OCI-LY7 (cell line): ENCODE measurements at places on chromosomes 16 and 17.

DNA sequence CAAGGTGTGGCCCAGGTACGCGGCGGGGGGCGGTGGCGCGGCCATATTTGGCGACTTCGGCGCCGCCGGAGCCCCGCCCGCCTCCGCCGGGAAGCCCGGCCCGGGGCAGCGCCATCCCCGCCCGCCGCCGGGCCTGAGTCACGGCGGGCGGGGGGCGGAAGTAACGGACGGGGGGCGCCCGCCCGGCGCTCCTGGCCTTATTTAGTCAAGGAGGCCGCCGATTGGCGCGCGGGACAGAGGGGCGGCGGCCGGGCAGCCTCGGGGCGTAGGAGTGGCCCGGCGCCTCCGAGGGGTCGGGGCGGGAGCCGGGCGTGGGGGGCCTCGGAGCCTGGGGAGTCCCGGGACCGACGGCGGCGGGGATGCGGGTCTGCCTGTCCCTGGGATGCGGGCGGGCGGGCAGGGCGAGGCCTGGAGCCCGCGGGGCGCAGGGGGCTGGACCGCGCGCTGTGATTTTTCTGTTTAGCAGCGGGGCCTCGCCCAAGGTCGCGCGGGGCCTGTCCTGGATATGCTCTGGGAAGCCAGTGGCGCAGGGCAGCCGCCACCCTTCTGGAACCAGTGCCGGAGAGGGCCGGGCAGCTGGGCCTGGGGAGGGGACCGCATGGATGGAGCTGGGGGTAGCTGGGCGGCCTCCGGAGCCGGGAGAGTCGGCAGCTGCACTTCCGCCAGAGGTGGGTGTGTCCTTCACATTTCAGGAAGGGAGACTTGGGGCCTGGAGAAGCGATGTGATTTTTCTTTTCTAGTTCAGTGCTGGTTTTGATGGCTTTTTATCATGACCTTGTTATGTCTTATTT is 2.3 kb upstream of the ACTG1 start:
- DNase-seq, result peak; percentile 82

DNA sequence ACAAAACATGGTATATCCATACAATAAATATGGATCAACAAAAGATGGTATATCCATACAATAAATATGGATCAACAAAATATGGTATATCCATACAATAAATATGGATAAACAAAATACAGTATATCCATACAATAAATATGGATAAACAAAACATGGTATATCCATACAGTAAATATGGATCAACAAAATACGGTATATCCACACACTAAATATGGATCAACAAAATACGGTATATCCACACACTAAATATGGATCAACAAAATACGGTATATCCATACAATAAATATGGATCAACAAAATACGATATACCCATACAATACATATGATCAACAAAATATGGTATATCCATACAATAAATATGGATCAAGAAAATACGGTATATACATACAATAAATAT is 8.1 kb downstream of the METTL16 start:
- DNase-seq, result no peak

DNA sequence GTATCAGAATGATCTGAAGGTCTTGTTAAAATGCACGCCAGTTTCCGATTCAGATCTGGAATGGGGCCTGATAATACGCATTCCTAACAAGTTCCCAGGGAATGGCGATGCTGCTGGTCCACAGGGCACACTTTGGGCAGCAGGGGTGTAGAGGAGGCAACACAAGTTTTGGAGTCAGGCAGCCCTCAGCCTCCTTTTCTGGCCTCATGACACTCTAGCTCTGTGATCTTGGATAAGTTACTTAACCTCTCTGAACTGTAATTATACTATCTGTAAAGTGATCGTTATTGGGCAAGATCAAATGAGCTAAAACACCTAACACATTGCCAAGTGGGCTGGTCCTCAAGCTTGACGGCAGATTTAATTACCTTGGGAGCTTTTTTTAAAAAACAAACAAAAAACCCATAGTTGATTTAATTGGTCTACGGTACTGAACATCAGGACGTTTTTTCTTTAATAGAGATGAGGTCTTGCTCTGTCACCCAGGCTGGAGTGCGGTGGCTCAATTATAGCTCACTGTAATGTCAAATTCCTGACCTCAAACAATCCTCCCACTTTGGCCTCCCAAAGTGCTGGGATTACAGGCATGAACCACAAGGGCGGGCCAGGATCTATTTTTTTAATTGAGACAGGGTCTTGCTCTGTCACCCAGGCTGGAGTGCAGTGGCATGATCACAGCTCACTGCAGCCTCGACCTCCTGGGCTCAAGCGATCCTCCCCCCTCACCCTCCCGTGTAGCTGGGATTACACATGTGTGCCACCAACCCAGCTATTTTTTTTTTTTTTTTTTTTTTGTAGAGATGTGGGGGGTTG is 10.0 kb upstream of the MRPS23 start:
- no peak for DNase-seq

- peak; percentile 27 for DNase-seq
Observed at GRCh38 chr16:53502331-53503269, at the start of gene AKTIP. TSS of gene AKTIP (minus strand) at chr16:53503209. CDS start at chr16:53500259, 2,950 bp downstream.

GRCh38 chr17:80695979-80696378 is 151.3 kb downstream of the RPTOR start:
- no peak for DNase-seq

DNA sequence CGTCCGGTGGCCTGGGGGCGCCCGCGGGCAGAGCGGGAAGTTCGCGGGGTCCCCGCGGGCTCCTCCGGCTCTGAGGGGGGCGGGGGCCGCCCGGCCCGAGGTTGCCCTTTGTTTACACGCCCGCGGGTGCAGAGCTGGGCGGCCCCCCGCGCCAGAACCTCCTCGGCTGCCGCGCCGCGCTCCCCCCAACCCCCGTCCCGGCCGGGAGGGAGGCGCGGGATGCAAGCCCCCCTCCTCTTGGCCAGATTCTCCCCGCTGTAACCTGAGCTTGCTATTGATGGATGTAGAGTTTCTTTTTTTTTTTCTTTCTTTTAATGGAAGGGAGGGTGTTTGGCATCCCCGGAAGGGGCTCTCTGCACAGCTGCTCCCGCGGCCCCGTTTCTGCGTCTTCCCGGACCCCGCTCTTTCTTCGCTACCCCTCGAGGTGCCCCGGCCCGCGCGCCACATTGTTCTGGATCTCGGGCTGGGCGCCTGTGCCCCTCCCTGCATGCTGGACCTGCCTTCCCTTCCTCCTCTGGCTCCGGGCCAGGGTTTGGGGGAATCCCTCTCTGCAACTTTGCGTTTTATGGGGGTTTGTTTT is 646 bp downstream of the CBX2 start:
- peak; percentile 65 for DNase-seq

GRCh38 chr17:69198238-69198637 is 30.4 kb downstream of the ABCA10 start:
- DNase-seq, result no peak

DNA sequence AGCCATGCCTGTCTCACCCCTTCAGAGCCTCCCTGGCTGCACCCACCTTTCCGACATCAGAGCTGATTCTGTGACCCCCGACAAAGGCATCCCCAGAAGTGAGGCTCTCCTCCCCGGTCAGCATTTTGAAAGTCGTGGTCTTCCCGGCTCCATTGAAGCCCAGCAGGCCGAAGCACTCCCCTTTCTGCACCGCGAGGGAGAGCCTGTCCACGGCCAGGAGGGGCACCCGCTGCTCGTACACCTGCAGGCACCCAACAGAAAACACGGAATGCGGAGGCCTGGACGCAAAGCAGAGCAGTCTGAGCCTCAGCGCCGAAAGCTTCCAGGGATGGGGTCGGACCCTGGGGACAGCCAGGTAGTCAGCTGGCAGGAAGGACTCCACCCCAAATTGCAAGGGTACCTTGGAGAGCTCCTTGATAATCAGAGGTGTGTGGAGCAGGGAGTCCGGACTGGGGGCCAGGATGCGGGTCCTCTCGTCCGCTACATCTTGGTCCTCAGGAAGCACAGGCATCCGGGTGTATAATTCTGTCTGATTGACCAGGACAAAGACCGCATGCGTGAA is 13.1 kb upstream of the RNPS1 start:
- no peak for DNase-seq

DNA sequence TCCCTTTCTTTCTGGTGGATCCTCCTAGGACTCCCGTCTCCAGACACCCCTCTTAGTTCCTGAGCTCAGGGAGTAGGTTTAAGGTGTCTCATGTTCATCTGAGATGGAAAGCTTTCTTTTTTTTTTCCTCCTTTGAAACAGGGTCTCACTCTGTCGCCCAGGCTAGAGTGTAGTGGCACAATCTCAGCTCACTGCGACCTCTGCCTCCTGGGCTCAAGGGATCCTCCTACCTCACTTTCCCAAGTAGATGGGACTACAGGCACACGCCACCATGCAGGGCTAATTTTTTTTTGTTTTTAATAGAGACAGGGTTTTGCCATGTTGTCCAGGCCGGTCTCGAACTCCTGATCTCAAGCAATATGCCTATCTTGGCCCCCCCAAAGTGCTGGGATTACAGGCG is 3.6 kb upstream of the GSE1 start:
- DNase-seq, result no peak

GRCh38 chr16:54373534-54374520 is 87.2 kb upstream of the IRX3 start:
- DNase-seq, result no peak

GRCh38 chr17:65226227-65226626 is 89.1 kb downstream of the RGS9 start:
- no peak for DNase-seq

DNA sequence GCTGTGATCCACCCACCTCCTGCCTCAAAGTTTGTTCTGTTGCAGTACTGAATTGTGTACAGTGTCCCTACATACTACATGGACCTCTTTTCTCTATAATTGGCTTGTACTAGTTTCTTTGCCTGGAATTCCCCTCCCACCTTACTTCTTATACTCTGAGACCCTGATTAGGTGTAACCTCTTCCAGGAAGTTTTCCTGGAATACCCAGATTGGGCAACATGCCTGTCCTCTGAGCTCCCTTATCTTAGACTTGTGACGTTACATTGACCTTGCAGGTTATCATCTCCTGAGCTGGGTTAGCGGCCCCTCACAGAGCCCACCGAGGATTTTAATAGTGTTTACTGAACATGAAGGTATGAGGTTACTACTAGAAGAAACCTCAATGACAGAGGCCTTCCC is 237.0 kb downstream of the ZNF423 start:
- no peak for DNase-seq

GRCh38 chr17:50554201-50554600 is 6.3 kb upstream of the CACNA1G start:
- no peak for DNase-seq

DNA sequence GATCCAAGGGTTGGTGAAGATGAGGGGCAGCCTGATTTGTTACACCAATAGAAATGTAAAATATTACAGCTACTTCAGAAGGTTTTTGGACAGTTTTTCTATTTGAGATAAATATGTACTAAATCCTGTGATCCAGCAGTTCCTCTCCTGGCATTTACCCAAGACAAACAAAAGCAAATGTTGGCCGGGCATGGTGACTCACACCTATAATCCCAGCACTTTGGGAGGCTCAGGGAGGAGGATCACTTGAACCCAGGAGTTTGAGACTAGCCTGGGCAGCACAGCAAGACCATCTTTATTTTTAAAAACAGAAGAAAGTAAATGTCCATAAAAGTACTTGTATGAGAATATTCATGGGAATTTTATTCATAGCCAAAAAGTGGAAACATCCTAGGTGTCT is 64.8 kb upstream of the MRC2 start:
- no peak for DNase-seq

- DNase-seq, result no peak
Observed at GRCh38 chr17:50887705-50888245, 21.6 kb upstream of the TOB1 start.

DNA sequence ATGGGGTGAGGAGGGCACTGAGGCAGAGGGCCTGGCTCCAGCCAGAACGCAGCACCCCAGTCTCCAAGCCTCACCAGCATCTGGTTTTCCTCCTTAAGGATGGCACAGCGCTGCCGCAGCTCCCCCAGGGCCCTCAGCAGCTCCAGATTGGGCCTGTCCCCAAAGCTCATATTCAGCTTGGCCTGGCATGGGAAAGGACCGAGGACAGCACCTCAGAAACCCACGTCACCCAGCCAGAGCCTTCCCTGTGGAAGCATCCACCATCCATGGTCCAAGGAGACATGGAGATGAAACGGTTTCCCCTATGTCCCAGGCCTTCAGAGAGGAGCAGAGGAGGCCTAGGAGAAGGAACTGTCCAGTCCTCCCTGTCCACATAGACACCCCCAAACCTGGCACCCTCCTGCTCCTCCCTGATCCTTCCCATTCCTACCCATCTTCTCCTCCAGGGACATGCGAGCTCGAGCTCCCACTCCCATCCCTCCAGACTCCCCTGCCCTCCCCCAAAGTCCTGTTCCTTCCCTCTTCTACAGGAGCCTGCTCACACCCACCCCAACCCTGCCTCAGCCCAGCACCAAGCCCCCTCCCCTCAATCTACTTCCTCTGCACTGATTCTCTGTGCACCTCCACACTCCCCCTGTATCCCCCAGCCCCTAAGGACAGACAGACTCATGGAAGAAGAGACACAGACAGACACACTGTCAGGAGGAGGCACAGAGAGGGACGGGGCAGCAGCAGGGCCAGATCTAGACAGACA is 1.8 kb downstream of the TSPOAP1 start:
- DNase-seq, result peak; percentile 47

- no peak for DNase-seq
Observed at GRCh38 chr16:50290856-50291255, 24.5 kb downstream of the ADCY7 start.

DNA sequence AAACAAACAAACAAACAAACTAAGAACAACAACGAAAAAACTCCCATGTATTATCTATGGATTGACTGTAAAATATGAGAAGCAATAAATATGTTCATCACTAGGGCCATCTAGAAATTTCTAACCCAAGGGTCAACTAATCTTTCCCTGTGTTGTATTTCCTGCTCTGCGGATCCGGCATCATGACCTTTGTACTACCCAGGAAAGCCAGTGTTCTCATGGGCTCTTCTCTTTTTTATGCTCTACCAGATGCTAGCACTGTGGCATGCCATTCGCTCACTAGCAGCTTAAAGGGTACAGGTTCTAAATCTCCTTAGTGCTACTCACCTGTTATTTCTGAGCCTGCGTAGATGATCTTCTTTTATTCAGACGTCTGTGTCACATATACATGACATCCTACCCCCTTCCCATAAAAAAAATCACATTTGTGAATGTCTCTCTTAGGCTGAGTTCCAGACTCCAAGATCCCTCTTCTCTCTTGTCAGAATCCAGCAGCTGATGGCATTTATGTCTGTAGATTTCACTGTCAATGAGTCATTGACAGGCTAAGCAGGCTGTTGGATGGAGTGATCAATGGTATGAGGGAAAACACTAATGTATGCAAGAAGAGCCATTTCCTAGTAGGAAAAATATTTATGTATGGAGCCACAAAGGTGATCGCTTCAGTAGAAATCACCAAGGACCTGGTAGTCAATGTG is 100.0 kb downstream of the WWOX start:
- no peak for DNase-seq
